Mammary epithelial cell (primary cell): ENCODE measurements at places on chromosomes 3 and 15. TPM values are rescaled to one million over a fixed set of nuclear protein-coding genes. Genes with fewer than 3 reads are reported as not detected.

DNA sequence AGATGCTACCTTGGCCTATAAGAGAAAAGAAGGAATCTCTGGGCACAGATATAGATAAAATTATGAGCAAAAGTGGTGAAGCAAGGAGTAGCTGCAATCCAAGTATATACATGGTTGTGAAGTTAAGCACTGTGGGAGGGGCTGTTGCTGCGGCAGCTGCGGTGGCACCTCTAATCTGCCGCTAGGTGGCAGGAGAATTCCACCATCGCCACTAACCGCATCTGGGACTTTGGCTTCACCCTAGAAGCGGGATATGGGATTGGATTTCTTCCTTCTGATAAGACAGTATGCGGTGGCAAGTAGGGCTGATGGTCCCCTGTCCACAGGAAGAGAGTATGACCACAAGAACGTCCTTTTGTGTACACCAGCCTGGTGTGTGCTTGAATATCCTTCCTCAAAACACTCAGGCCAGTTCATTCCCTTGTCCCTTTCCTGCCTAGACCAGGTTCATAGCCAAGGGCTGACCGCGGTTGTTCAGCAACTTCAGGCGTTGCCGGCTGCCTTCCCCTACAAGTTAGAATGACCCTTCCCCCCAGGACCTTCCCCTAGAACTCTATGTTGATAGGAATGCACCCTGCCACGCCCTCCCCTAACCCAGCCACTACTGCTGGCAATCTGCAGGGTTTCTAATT lies 5.1 kb downstream of the MAGEL2 start:
- peak; percentile 12 for DNase-seq

DNA sequence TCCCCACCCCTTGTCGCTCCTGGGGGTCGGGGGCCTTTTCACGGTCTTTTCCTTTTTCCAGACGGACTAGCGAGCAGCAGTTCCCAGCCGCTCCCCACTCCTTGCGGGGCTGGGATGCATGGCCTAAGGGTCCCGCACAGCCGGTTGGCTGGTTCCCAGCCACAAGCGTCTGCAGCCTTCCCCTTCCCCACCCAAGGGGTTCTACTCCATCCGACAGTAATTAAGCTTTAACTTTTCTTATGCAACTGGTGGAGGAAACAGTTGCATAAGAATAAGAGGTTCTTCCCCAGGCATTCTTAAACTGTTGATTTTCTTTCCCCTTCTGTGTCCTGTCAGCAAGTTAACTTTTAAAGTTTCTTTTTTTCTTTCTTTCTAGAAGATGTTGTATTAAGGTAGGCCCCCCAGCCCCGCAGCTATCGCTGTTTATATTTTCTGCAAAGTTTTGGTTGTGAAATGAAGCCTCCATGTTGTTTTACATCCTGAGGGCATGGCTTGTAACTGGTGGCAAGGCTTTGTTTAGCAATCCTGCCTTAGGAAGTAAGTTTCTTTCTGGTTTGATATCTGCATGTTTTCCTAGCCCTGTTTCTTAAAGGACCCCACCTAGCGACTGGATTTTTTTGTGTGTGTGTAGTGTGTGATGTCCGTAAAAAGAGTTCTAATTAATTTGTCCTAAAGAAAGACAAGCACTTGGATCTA lies 207.5 kb downstream of the ZNF385D start:
- DNase-seq: no peak

GRCh38 chr15:42364529-42364928 lies 5.2 kb downstream of the CAPN3 start:
- DNase-seq: no peak

Gene CLSTN2
- total RNA-seq: 0.16 TPM in 2 replicates

Gene FGD5
- total RNA-seq: not detected in 2 replicates

GRCh38 chr3:24526640-24527212 lies 32.1 kb upstream of the THRB start:
- DNase-seq: no peak

GRCh38 chr15:51499379-51499976 lies 123.1 kb downstream of the DMXL2 start:
- peak; percentile 48 for DNase-seq

- no peak for DNase-seq
These were observed 74.9 kb downstream of the SEMA6D start for GRCh38 chr15:47792231-47792630.

DNA sequence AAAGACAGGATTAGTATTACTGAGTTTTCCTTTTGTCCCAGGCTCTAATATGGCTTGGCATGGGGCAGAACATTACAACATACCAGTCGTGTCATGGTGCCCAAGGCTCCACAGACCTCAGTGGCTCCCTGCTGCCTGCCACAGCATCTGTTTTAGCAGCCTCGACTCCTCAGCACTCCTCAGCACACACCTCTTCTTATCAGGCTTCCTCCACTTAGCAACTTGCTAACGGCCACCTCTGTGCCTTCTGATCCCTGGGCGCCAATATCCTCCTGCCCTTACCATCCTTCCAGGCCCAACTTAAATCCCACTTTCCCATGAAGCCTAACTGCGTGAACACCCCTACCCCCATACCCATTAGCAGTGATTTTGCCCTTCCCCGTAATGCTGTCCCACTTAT lies 6.2 kb upstream of the CAPN3 start:
- no peak for DNase-seq

- no peak for DNase-seq
These were observed 19.0 kb downstream of the PAK6 start for GRCh38 chr15:40257656-40258450.

- no peak for DNase-seq
These were observed 728.4 kb upstream of the GOLIM4 start for GRCh38 chr3:168824107-168824506.

Gene MAP1A
- 12.2 TPM for total RNA-seq

- DNase-seq: no peak
These were observed 157.6 kb downstream of the ATP10A start for GRCh38 chr15:25705433-25706115.

Gene EHHADH
- total RNA-seq: 6.2 and 8.8 TPM in 2 replicates

Gene C3orf85
- total RNA-seq: not detected in 2 replicates

DNA sequence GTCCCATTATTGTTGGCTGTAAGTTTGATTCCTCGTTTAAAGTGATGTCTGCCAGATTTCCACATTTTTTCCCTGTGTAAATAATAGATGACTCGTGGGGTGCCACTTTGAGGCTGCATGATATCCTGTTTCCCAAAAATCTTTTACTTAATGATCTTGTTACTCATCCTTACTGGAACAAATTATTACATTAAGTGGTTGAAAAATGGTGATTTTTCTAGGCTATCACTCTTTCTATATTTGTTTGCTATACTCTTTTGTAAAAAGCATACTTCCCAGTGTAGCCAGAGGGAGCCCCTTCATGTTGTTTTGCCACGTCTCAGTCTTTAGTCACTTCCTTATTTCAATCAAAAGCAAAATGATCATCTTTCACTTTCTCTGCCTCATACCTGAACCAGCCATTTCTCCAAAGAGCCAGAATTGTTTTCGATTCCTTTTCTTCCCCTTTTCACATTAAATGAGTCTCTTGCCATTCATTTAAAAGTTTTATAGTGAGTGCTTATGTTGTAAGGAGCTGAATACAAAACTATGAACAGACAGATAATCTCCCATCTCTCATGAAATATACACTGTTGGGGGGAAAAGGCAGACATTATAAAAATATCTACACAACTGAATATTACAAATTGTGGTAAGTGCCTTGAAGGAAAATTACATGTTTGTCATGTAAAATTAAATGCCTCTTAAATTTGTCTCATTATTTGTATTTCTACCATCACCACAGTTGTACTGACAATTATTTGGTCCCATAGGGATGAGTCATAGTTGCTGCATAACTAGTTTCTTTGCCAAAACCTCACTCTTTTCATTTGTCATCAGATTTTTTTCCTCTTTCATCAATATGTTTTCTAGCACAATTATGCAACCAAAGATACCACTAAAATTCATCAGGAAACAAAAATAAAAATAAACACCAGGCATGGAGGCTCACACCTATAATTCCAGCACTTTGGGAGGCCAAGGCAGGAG lies 41.5 kb downstream of the ADGRG7 start:
- DNase-seq: peak; percentile 72

DNA sequence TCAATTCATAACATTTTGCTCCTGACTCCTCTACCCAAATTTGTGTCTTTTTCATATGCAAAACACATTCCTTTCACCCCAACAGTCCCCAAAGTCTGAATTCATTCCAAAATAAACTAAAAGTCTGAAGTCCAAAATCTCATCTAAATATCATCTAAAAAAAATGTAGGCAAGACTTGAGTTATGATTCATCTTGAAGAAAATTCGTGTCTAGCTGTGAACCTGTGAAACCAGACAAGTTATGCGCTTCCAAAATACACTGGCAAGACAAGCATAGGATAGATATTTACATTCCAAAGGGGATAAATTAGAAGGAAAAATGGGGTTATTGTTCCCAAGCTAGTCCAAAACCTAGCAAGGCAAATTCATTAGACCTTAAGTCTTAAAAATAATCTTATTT lies 1302.0 kb upstream of the GBE1 start:
- DNase-seq: no peak

- DNase-seq: no peak
These were observed 67.0 kb upstream of the TPM1 start for GRCh38 chr15:62975515-62975914.

DNA sequence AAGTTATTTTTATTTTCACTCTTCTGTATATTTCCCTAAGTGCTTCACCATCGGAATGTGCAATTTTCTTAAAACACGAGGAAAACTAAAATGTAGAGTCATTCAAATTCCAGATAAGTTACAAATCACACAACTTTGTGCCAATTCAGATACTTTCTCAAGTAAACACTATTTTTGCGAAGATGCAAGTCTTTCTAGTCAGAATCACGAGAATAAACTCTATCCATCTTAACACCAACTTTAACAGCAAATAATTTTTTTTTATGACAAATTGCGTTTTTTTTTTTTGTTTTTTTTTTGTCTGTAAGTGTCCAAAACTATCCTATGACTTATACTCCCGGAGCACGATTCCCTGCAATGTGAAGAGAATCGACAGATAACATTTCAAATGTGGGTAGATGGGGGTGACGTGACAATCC lies 1.3 kb downstream of the STAG1 start:
- no peak for DNase-seq

GRCh38 chr3:46693892-46694226 lies 380 bp upstream of the ALS2CL start:
- no peak for DNase-seq

GRCh38 chr3:68207327-68207726 lies 552.9 kb upstream of the SUCLG2 start:
- DNase-seq: no peak

GRCh38 chr3:5297895-5298294 lies 110.4 kb downstream of the EDEM1 start:
- no peak for DNase-seq

GRCh38 chr3:72445827-72446217 lies 402.4 kb downstream of the SHQ1 start:
- DNase-seq: peak; percentile 1

DNA sequence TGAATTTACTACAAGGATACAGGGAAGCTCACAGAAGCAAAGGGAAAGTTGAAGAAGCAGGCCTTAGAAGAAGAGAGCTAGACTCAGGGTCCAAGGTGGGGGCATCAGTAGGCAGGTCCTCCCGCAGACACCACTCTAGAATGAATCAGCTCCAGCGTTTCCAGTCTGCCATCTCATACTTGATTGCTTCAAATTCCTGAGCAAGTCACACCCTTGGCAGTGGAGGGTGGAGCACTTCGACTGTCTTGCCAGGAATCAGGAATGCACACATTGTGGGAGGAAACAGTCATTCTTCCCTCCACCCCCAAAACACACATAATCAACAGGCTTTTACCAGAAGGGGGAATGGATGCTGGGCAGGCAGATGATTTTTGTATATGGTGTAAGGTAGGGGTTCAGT lies 78.5 kb downstream of the CHCHD6 start:
- peak; percentile 90 for DNase-seq

Gene WNT5A
- total RNA-seq: 4.1 and 7.2 TPM in 2 replicates

- DNase-seq: no peak
These were observed 15.2 kb downstream of the MAGEF1 start for GRCh38 chr3:184696697-184697096.

DNA sequence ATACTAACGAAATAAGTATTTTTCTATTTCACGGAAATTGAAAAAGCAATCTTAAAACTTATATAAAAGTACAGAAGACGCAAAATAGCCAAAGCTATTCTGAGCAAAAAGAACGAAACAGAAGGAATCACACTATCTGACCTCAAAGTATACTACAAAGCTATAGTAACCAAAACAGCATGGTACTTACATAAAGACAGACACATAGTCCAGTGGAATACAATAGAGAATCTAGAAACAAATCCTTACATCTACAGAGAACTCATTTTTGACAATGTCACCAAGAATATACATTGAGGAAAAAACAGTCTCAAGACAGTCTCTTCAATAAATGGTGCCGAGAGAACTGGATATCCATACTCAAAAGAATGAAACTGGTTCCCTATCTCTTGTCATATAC lies 246.0 kb downstream of the ISL2 start:
- DNase-seq: no peak

Gene MUC4
- not detected for total RNA-seq

DNA sequence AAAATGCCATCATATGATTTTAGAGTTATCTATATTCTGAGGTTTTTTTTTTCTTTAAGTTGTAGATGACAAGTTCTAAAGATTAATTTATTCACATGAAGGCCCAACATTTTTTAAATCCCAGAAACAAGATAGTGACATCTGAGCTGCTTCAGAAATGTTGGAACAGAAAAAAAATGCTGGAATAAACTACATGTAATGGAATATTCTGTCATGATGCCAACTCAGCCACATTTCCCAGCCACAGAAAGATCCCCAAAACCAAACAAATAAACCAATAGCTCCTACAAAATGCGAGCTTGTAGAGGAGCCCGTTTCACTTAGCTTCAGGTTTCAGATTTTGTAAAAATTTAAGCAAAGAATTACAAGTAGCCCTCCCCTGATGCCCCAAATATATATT lies 111.0 kb upstream of the MYO5C start:
- DNase-seq: no peak

GRCh38 chr3:187946163-187946691 lies 201.0 kb upstream of the BCL6 start:
- DNase-seq: no peak

GRCh38 chr3:108404368-108404767 lies 106.0 kb downstream of the MYH15 start:
- no peak for DNase-seq

DNA sequence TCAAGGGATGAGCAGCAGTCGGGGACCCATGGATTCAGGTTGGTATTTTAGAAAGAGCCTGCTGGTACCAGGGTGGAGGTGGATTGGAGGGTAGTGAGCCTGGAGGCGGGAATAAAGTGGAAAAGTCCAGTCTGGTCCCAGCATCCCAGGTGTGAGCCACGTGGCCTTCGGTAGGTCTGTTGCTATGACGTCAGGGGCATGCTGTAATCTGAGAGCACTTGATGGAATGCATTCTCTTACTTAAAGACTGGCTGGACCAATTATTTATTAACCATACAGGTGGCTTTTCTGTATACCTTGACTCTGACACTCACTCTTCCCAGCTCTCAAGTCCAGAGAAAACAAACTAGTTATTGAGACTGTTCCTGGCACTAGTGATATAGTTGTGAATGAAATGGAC lies 389.9 kb upstream of the RGMA start:
- no peak for DNase-seq
